NCI-H774 (cell line): ENCODE measurements at places on chromosomes 4 and X.

- DNase-seq, result no peak
Measured at GRCh38 chrX:110087485-110088356, 84.8 kb downstream of the TMEM164 start.

DNA sequence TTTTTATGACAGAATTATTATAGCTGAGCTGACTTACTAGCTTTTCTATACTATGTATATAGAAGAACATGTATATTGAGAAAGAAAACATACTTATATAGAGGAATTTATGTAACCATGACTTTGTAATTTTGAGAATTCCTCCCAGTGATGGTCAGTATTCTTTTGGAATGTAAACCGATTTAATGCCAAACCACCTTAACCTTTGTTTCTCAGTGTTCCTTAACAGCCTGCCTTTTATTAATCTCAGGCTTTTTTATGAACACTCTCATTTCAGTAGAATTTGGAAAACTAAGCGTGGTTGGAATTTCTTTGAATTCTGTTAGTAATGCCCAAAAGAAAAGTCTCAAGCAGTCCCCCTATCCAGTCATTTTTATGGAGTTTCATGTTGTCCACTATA, 47.0 kb downstream of the MOSPD2 start:
- DNase-seq, result no peak

DNA sequence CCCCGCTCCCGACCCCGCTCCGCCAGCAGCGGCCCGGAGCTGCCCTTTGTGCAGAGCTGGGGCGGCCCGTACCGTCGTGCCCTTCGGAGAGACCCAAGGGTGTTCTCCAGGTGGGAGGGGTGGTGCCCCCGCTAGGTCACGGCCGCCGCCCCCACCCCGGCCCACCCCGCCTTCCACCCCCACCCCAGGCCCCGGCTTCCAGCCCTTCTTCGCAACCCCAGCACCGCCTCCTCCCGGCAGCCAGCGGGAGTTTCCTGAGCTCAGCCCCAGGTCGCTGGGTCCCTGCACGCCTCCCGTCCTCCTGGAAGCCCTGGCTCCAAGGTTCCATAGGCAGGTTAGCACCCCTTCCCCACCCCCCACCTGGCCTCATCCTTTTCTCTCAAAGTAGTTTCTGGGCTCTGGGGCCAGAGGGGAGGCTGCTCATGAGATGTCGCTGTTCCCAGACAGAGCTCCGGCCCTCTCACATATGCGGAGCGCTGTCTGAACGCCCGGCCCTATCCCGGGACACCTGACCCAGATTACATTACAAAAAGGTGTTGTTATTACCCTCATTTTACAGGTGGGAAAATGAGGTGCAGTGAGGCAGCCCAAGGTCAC, 25.2 kb upstream of the FGFR3 start:
- no peak for DNase-seq

GRCh38 chrX:31808357-31808756, 736.5 kb upstream of the FTHL17 start:
- DNase-seq, result no peak

- no peak for DNase-seq
Measured at GRCh38 chrX:373641-374471, 12.9 kb downstream of the PPP2R3B start.

DNA sequence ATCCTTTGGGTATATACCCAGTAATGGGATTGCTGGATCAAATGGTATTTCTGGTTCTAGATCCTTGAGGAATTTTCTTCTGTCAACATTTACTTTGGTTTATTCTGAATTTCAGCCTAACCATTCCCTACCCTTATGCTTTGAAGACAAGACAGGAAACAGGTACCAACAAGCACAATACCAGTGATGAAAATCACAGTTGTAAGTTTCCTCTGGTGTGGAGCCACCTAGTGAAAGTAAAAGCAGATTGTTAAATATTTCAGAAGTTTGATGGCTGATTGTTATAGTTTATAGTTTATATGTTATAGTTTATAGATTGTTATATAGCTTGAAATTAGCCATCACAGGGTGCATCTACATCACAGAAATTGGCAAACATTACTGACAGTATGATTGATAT, 104.5 kb upstream of the AGA start:
- no peak for DNase-seq

DNA sequence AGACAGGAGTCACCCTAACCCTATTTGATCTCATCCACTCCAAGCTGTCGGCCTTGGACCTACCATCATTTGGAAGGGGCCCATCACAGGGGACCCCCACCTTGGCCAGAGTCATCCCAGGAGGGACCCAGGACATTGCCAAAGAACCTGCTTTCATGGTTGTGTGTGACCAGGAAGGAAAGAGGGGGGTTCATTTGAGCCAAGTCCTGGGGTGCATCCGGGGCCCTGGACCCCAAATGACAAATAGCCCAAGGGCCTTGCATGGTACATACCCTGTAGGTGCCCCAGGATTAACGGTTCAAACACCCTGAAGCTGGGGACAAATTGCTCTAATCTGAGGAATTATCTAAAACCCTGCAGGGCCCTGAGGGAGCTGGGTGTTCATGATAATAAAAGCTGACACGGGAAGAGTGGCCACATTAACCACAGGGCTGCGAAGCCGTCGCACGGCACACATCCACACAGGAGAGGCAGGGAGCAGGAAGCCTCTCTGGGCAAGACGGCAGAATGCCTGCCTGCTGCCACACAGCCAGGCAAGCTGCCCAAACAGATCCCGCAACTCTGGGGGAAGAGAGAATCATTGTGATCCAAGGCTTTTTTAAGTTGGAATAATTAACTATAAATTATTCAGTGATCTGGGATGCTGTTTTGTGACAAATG, 28.2 kb upstream of the PPP2R2C start:
- no peak for DNase-seq

- no peak for DNase-seq
Measured at GRCh38 chr4:15992167-15992485, 29.2 kb upstream of the FGFBP2 start.

DNA sequence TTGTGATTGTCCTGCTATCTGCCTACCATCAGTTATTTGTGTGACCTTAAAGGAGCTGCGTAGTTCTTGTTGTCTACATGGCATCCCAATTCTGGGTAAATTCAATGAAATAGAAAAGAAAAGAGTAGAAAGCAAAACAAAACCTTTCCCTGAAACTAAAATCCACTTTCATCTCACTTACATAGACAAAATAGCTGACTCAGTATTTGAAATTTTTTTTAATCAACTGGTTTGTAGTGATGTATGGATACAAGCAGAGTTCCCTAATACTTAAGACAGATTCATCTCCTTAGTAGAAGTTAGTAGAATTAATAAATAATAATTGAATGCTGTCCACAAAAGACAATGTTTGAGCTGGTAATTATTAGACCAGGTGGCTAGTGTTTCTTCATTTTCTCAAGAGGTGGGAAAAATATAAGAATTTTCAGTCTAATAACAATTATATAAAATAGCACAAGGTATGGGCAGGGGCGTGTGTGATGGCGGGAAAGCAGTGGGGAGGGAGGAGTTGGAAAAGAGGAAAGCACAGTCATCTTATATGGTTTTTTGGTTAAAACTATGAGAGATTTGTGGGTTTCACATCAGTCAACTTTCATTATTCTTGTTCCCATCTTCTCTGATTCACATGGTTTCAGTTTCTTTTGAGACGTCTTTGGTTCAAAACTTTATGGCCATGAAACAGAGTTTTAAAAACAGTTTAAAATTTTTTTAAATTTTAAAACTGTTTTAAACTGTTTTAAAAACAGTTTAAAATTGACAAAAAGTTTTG, 275.2 kb downstream of the SPRY1 start:
- DNase-seq, result no peak

GRCh38 chr4:70239884-70240591, 2.4 kb upstream of the CSN3 start:
- no peak for DNase-seq

DNA sequence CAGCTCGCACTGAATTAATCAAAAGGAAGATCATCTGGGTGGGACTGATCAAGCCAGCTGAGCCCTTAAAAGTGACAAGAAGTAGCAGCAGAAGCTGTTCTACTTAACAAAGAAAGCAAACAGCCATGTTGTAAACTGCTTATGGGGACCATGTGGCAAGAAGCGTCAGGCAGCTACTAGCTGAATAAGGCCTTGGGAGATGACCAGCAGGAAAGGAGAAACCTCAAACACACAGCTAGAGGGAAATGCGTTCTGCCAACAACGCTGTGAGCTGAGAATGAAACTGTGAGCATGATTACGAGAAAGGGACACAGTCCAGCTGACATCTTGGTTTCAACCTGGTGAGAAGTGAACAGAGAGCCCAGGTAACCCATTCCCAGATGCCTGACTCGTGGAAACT, 49.3 kb upstream of the FAM9A start:
- no peak for DNase-seq

GRCh38 chrX:23194885-23195554, 139.6 kb upstream of the PTCHD1 start:
- no peak for DNase-seq

DNA sequence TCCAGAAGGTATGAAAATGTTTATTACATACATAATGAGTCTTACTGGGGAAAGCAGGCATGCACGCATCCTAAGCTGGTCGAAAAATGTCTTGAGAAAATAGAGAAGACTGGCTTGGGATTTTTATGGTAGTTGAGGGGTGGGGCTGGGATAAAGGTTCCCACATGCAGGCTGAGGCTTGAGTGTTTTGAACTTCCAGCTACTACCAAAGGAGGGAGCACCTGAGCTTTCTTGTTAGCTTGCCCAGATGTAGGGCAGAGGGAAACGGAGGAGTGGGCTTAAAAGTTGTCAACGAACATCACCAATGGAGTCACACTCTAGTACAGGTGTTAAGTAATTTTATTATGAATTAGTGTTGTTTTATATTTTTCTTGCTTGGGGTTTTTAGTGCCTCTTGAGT, 39.6 kb upstream of the SRPX start:
- no peak for DNase-seq

DNA sequence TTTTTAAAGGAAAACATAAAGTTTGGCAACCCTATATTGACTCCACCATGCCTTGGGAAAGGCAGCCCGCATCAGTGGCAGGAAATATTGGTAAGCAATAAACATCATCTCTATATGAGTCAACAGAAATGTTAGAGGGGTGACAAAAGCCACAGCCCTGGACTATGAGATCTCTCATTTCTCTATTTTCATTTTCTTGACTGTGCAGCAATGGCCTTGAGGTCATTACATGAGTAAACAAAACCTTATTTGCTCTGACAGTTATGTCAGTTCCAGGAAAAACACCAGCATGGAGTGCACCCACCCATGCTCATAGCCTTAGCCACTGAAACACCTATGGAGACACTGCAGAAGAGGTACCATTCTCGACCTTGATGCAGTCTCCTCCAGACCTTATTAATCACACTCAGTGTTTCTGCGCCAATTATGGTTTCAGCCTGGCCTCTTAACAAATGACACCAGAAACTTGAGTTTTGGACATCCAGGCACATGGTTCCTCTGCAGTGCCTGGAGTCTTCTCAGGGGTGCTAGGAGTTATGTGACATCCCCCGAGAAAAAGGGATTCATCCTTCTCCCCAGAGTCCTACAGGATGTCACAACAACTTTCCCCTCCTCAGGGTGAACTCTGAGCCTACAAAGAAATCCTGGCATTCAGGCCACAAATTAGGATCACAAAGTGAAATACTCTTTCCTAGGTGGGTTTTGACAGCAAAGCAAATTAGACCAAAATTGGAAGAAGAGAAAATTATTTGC, 16.0 kb upstream of the HPGD start:
- DNase-seq, result no peak

GRCh38 chr4:113968473-113968872, 11.0 kb downstream of the ARSJ start:
- DNase-seq, result no peak

DNA sequence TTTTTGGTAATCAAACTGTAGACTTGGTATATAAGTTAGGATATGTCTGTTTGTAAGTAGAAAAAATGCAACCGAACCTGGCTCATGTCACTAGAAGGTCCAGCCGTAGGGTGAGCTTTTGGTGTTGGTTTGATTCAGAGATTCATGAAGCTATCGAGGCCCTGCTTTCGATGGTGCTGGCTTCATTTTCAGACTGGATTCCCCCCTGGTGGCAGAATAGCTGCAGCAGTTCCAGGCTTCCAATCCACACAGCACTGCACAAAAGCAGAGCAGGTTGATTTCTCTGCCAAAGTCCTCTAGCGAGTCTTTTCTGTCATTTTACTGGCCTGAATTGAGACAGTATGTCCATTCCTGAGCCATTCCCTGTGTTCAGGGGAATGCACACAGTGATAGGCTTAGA, 33.1 kb downstream of the PDK3 start:
- DNase-seq, result no peak

GRCh38 chrX:144681501-144681900, 565.8 kb upstream of the SPANXN1 start:
- DNase-seq, result no peak

GRCh38 chr4:3680656-3681055, 85.5 kb upstream of the ADRA2C start:
- no peak for DNase-seq

- DNase-seq, result no peak
Measured at GRCh38 chrX:111892375-111892774, 16.4 kb downstream of the TRPC5OS start.

DNA sequence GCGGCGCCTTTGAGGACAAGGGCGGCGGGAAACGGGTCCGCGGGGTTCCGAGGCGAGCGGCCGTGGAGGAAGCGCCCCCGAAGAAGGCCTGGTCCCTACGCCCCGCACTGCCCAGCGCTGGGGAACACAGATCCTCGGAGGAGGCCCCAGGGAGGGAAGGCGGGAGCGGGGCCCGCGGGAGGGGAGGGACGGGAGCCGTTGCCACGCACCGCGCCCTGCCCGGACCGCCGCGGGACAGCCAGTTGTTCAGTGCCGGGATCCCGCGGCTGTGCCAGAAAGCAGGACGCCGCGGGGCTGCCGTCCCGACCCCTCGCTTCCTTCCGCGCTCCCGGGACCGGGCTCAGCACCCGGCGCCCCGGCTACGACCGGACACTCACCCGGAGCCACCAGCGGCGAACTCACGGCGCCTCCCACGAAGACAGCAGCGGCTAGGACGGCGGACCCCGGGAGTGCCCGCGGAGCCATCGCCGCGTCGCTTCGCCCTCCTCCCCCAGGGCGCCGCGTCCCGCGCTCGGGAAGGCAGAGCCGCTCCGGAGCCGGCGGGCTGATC, 278 bp downstream of the RELL1 start:
- no peak for DNase-seq

DNA sequence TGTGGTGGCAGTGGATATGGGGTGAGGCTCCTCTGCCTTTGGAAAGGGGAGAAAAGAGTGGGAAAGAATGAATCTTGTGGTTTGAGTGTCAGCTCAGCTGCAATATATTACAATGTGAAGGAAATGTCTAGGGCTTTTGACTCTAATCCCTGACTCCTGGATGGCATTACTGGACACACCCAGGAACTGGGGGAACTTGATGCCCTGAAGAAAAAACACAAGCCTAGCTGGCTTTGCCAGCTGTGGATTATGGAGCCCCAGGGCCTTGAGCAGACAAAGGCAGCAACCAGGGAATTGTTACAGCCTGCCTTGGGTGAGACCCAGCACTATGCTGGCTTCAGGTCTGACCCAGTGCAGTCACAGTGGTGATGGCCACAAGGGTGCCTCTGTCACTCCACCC, 57.1 kb upstream of the CYSLTR1 start:
- DNase-seq, result no peak
